ENCODE measurements at places on chromosomes 2 and 18. TPM values are rescaled to one million over a fixed set of nuclear protein-coding genes. Genes with fewer than 3 reads are reported as not detected.

- H3K27me3 ChIP-seq: no peaks in the 10 kb centered on the region
- no peak for DNase-seq
- peak overlapping the region; percentile 31 for H3K4me3 ChIP-seq
- peaks cover 2% of the 10 kb centered on the region for H3K36me3 ChIP-seq
- H3K4me1 ChIP-seq: peaks cover 47% of the 10 kb centered on the region
These were observed 98.6 kb downstream of the CPO start for GRCh38 chr2:207037896-207038295.

- no peak for DNase-seq
- H3K27ac ChIP-seq: no peak overlapping the region
- no peaks in the 10 kb centered on the region for H3K36me3 ChIP-seq
- H3K4me3 ChIP-seq: no peak overlapping the region
These were observed 439.1 kb downstream of the TGIF1 start for GRCh38 chr18:3889121-3889520.

- peaks cover 7% of the 10 kb centered on the region for H3K36me3 ChIP-seq
- H3K4me3 ChIP-seq: no peak overlapping the region
- H3K27ac ChIP-seq: no peak overlapping the region
- no peaks in the 10 kb centered on the region for H3K4me1 ChIP-seq
These were observed 72.0 kb upstream of the ODC1 start for GRCh38 chr2:10520154-10520553.

DNA sequence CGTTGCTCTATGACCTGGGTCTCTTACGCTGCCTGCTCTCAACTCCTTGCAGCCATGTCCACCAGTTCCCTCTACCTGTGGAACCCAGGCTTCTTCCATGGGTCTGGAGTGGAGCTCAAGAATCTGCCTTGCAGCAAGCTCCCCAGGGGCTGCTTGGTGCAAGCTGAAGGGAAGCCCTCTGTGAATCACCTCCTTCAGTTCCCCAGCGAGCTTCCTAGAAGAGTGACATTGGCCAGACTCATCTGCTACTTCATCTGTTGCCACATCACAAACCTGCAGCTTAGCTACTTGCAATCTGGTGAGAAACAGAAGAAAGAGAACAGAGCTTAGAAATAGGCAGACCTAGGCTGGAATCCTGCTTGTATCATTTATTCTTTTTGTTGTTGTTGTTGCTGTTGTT, 9.8 kb upstream of the EFR3B start:
- H3K4me1 ChIP-seq: peaks cover 6% of the 10 kb centered on the region
- no peak overlapping the region for H3K4me3 ChIP-seq
- no peaks in the 10 kb centered on the region for H3K36me3 ChIP-seq

GRCh38 chr2:59888015-59888414, 665.4 kb downstream of the BCL11A start:
- DNase-seq: no peak
- H3K4me1 ChIP-seq: peaks cover 5% of the 10 kb centered on the region
- H3K4me3 ChIP-seq: no peak overlapping the region
- peaks cover 3% of the 10 kb centered on the region for H3K27me3 ChIP-seq

GRCh38 chr2:224442071-224442967, 40.4 kb upstream of the FAM124B start:
- H3K4me3 ChIP-seq: no peak overlapping the region
- no peaks in the 10 kb centered on the region for H3K36me3 ChIP-seq
- no peaks in the 10 kb centered on the region for H3K27me3 ChIP-seq
- H3K4me1 ChIP-seq: no peaks in the 10 kb centered on the region
- no peak for DNase-seq

GRCh38 chr2:168912901-168913369, 11.8 kb downstream of the G6PC2 start:
- DNase-seq: no peak
- H3K27ac ChIP-seq: no peak overlapping the region
- H3K4me3 ChIP-seq: no peak overlapping the region
- peaks cover 11% of the 10 kb centered on the region for H3K4me1 ChIP-seq
- peaks cover 6% of the 10 kb centered on the region for H3K27me3 ChIP-seq

DNA sequence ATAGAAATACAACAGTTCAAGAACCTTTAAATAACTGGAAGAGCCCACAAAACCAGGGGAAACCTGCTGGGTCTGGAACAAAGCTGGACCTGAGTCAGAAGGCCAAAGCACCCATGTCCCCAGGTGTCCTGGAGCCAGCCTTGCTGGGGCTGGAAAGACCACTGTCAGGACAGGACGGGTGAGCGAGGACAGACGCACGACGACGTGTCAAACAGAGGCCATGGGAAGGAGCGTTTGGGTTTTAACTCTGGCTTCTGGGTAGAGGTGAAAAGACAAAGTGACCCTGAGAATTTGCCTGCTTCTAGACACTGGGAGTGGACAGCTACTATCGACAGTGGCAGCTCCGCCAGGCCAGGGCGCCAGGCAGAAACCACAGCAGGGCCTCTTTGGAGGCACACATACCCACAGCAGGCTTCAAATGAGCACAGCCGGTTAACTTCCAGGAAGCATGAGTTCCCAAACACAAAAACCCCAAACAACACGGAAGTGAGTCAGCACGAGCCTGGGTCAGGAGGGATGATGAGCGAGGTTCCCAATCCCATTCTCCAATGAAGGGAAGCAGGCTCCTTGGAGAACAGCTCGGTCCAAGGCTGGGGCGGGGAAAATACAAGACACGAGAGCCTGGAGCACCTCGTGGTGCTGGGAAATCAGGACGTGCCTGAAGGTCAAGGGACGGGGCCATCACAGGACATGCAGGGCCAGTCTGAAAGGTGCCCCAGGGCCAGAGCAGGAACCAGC, 208.0 kb downstream of the TWIST2 start:
- H3K27ac ChIP-seq: peak overlapping the region; percentile 81
- peaks cover 6% of the 10 kb centered on the region for H3K36me3 ChIP-seq
- no peaks in the 10 kb centered on the region for H3K27me3 ChIP-seq
- H3K4me1 ChIP-seq: no peaks in the 10 kb centered on the region

DNA sequence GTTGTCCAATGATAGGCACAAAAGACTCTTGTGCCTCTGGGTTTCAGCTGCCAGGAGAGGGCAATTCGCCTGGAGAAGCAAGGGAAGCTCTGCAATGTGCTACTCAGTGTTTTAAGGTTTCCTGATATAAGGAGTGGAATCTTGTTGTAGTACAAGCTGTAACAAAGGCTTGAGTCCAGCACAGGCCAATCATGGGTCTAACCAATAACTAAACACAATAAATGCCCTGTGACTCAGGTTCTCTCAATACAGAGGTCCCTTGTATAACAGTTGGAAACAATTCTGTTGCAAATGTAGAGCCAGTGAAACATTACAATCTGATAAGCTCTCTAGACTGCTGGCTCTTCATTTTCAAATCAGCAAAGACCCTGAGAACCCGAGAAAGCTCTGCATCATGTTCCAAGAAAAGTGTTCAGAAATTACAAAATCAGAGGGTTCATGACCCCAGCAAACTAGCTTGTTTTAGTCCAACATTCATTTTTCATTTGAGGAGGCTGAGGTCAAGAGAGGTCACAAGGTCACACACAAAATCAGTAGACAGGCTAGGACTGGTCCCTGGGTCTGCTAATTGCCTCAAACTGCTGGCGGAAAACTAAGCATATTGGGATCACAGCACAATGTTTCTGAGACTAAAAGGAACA, 59.0 kb upstream of the DNMT3A start:
- H3K4me3 ChIP-seq: no peak overlapping the region
- no peak overlapping the region for H3K27ac ChIP-seq
- H3K4me1 ChIP-seq: peaks cover 26% of the 10 kb centered on the region
- H3K27me3 ChIP-seq: no peaks in the 10 kb centered on the region
- DNase-seq: no peak

DNA sequence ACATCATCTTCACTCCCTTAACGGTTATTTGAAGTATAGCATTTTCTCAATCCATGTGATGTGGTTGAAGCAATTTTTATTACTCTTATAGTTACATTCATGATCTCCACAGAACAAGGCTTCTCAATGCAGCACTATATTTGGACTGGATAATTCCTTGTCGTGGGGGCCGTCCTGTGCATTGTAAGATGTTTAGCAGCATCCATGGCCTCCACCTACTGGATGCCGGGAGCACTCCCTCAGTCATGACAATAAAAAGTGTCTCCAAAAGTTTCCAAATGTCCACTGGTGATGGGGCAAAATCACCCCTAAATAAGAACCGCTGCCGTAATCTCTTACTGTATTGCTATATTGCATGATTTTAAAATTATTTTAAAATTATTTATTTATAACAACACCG, 110.6 kb upstream of the DDX18 start:
- no peaks in the 10 kb centered on the region for H3K27me3 ChIP-seq
- no peak overlapping the region for H3K4me3 ChIP-seq
- H3K4me1 ChIP-seq: no peaks in the 10 kb centered on the region
- no peaks in the 10 kb centered on the region for H3K36me3 ChIP-seq

DNA sequence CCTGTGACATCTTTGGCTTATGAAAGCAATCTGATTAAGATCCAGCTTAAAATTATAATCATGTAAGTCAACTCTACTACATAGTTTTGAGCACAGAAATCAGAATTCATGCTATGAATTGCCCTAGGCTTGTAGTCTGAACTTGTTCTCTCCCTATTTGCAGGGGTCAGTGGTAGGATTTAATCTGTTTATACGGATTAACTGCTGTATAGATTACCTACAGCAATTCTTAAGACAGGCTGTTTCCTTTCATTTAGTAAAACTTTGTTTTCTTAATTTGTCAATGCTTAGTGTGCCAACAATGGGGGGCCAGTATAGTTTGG, 287.9 kb downstream of the PDE11A start:
- H3K27me3 ChIP-seq: peaks cover 3% of the 10 kb centered on the region
- peaks cover 7% of the 10 kb centered on the region for H3K36me3 ChIP-seq
- H3K4me1 ChIP-seq: no peaks in the 10 kb centered on the region
- no peak overlapping the region for H3K4me3 ChIP-seq
- DNase-seq: no peak

DNA sequence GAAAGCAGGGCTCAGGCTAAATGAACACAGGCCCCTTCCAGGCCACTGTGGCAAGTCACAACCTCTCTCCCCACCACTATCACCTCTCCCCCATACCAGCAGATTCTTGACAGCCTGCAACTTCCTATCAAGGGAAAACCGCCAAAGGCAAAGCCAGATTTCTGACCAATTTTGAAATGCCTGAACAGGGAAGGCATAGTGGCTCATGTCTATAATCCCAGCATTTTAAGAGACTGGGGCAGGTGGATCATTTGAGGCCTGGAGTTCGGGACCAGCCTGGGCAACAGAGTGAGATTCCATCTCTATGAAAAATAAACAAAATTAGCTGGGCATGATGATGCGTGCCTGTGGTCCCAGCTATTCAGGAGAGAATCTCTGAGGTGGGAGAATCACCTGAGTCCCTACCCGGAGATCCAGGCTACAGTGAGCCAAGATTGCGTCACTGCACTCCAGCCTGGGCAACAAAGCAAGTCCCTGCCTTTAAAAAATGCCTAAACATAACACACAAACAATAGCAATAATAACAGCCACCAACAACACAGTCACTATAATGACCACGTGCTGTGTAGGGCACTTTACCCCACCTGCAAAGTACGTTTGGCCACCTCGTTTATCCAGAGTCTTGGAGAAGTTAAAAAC, 75.5 kb upstream of the GLI2 start:
- H3K27ac ChIP-seq: no peak overlapping the region
- no peak overlapping the region for H3K4me3 ChIP-seq
- peaks cover 4% of the 10 kb centered on the region for H3K36me3 ChIP-seq
- H3K27me3 ChIP-seq: peaks cover 10% of the 10 kb centered on the region
- no peak for DNase-seq

GRCh38 chr2:239462671-239463506, 62.1 kb upstream of the HDAC4 start:
- H3K4me3 ChIP-seq: no peak overlapping the region
- DNase-seq: no peak
- H3K27me3 ChIP-seq: no peaks in the 10 kb centered on the region
- no peaks in the 10 kb centered on the region for H3K36me3 ChIP-seq
- no peak overlapping the region for H3K27ac ChIP-seq

GRCh38 chr2:143950704-143951103, 569.2 kb downstream of the ZEB2 start:
- no peak overlapping the region for H3K4me3 ChIP-seq
- H3K27me3 ChIP-seq: no peaks in the 10 kb centered on the region
- H3K27ac ChIP-seq: no peak overlapping the region

DNA sequence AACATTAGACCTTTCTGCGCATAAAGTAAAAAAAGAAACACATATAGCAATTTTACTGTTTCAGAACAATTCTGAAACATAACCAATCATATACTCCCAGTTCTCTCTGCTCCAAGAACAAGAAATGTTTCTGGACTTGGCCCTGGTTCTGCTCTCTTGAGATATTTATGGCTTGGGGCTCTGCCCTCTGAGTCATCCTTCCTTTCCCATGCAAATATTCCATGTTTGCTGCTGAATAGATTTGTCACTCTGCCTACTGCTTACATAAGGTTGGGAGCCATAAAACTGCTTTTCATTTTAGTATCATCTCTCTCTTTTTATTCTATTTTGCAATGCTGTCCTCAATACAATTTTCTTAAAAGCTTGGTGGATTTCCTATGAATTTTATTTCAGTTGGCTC, 499.6 kb upstream of the ACVR2A start:
- H3K4me1 ChIP-seq: no peaks in the 10 kb centered on the region
- no peak overlapping the region for H3K27ac ChIP-seq
- no peak overlapping the region for H3K4me3 ChIP-seq
- DNase-seq: no peak

- H3K27ac ChIP-seq: no peak overlapping the region
- H3K4me1 ChIP-seq: peaks cover 23% of the 10 kb centered on the region
- H3K27me3 ChIP-seq: no peaks in the 10 kb centered on the region
- no peak for DNase-seq
These were observed 5.6 kb downstream of the TANK start for GRCh38 chr2:161165811-161166210.

- peaks cover 3% of the 10 kb centered on the region for H3K4me1 ChIP-seq
- H3K27ac ChIP-seq: no peak overlapping the region
- H3K4me3 ChIP-seq: no peak overlapping the region
- peaks cover 2% of the 10 kb centered on the region for H3K36me3 ChIP-seq
- no peaks in the 10 kb centered on the region for H3K27me3 ChIP-seq
These were observed 58.3 kb upstream of the TRIB2 start for GRCh38 chr2:12658310-12658945.

SLC11A1 gene
- total RNA-seq: 0.09 TPM

EPB41L3 gene
- total RNA-seq: 13.1 TPM

SKA1 gene
- 30.3 TPM for total RNA-seq

ANKRD23 gene
- total RNA-seq: 9.3 TPM

NYAP2 gene
- 0.36 TPM for total RNA-seq

GPR35 gene
- total RNA-seq: 1.7 TPM

MMADHC gene
- 86.5 TPM for total RNA-seq

PUM2 gene
- 110 TPM for total RNA-seq

TUBA4B gene
- total RNA-seq: not detected

DOK1 gene
- 22.4 TPM for total RNA-seq

NEURL3 gene
- total RNA-seq: not detected

TCF23 gene
- not detected for total RNA-seq

Data from neural crest cell (in vitro differentiated cells).